NCI-H1436 (cell line): ENCODE measurements at places on chromosomes 5 and 9.

DNA sequence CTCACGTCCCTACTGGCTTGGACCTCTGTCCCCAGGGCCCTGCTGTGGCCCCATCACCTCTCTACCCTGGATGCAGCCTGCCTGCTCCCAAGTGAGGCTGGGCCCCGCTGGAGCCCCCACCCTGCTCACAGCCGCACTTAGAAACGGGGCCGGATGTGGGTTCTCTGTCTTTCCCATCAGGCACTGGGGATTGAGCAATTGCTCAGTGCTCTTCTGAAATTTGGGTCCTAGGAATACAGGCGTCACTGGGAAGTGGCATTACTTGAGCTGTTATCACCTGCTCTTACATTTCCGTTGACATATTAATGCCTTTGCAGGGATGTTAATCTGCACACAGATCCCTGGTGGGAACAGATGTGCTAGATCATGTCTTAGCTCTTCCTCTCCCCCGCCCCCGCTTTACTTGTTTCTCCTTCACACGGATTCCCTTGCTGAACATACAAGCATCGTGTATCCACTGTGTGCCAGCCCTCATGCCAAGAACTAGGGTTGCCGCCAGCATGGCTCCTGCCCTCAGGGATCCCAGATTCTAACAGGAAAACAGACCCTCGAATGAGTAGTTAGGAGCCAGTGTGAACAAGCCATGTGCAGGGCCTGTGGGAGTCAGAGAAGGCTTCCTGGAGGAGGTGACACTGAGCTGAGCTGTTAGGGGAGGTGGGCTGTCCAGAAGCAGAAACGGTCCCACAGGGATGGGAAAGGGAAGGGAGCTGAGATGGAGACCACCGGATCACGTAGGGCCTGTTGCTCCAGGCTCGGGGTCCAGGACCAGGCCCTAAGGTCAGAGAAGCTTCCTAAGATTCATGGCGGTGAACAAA is 65.1 kb downstream of the NEK6 start:
- DNase-seq, result no peak

DNA sequence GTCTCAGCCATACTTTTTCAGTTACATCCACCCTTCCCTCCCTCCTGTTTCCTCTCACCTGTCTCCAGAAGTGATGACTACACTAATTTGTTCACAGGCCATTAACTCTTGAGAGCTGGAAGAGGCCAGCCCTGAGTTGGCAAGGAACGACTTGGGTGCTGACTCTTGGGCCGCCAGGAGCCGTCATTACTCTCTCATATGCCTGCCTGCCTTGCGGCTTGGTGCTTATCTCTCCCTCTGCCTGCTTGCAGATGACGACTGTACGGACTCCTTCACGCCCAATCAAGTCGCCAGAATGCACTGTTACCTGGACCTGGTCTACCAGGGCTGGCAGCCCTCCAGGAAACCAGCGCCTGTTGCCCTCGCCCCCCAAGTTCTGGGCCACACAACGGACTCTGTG is 66.1 kb downstream of the PAPPA start:
- peak; percentile 4 for DNase-seq

DNA sequence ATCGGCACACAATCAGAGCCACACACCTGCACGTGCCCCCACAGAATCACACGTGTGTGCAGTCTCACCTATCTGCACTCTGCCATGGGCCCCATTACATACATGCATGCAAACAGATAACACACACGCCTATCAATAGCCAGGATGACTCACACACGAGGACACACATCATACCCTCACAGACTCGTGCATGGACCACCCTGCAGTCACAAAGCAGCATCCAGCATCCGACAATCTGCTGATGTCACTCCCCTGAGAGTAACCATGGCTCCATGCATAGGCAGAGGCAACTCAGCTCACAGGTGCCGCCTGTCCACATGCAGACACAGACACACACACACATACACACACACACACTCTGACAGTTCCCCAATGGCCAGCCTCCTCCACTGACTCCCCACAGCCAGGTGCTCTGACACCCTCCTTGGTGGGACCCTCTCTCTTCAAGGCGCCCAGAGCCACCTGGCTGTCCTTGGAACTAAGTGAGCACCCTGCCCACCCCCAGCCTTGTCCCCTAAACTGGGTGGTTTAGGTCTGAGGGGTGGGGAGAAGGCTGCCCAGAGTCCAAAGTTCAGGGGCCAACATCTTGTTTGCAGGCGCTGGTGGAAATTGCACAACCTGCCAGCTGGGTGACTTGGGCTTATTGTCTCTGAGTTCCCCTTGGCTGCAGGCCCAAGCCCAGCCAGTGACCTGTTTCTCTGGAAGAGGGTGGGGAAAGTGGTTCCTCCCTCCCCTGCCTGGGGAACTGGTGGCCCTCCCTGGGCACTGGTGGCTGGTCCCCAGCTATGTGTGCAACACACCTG is 34.6 kb upstream of the NEK6 start:
- DNase-seq, result no peak

- no peak for DNase-seq
These were observed 289.7 kb downstream of the PBX3 start for GRCh38 chr9:126036881-126037291.

- DNase-seq, result no peak
These were observed 309.8 kb downstream of the TRPM3 start for GRCh38 chr9:70811638-70812037.

DNA sequence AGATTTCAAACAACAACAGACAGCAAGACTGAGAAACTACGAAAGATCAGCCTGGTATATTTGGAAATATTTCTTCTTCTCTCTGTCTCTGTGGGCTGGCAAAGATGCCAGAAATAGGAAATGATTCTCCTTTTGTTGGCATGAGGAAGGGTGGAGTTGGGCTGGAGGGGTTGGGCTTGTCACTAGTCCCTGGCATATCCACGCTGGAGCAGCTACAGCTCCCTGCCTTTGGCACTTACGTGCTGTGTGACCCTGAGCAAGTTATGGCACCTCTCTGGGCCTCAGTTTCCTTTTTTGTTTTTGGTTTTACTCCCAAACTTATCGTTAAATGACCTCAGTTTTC is 354 bp upstream of the KCNMB1 start:
- DNase-seq, result no peak

DNA sequence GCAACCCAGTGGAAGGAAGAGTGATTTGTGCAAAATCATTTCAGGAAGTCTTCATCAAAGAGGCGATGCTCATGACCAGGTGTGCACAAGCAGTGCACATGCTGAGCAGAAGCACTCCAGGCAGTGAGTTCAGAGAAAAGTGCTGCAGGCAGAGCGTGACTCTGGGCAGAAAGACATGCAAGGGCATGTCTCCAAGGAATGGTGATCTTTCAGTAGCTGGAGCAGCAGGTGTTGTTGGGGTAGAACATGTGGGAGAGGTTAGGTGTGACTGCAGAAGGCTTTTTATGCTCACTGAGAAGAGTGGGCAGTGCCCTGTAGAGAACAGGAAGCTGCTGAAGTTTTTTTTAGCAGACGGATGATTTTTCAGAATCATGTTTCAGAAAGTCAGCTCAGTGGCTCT is 545.4 kb upstream of the TLE4 start:
- peak; percentile 82 for DNase-seq

- DNase-seq, result no peak
These were observed 246.6 kb downstream of the ENC1 start for GRCh38 chr5:74393943-74394342.

DNA sequence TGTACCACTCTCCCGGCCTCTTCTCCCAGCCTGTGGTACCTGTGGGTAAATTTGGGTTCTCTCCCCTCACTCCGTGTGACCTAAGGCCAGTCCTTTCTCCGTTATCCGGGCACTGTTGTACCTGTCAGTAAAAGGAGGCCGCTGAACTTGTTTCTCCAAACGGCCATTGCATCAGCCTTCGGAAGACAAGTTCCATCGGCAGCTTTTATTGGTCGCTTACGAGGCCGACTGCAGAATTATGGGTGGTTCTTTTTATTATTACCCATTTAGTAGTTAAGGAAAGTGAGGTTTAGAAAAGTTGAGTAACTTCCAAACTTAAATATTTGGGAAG is 558 bp downstream of the GRPEL2 start:
- no peak for DNase-seq

GRCh38 chr5:57531333-57531732 is 48.7 kb upstream of the ACTBL2 start:
- no peak for DNase-seq

DNA sequence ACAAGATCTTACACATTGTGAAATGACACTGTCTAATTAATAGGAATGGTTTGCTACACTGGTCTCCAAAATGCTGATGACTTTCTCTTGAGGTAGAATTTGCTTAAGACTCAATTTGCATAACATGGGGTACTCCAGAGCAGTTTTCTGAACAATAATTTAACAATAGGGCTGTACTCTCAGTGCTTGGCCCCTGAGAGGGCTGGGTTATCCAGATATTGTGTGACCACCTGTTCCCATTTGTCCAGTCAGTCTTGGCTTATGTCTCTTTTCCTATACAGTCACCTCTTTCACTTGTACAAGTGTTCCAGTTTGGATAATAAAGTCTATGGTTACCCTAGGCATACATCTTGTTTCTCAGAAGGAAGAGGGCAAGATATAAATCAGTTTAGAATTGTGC is 17.9 kb downstream of the ZSWIM6 start:
- DNase-seq, result no peak

- DNase-seq, result no peak
These were observed 30.2 kb upstream of the SLCO6A1 start for GRCh38 chr5:102529031-102529430.

DNA sequence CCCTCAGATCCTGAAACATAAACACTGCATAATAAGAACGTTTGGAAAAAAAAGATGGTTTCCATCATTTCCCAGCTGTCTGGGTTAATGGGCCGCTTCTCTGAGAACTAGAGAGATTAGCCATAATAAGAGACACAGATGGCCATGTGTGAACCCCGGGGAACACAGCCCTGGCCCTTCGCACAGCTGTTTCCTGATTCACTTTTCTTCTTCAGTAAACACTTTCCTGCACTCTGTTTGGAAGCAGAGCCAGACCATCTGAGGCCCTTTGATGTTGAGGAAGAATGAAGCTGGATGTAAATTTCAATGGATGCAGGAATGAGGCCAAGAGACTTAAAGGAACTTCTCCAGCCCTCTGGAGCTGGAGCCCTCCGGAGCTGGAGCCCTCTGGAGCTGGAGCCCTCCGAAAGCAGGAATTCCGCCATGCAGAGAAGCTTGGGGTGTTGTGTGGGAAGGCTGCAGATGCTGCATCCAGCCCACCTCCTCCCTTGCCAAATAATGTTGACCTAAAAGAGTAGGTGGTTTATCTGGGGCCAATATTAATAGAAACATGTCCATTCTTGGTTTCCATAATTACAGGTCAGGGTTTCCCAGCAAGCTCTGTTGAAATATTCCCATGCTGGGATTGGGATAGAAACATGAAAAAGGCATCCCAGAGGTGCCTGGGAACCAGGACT is 218.9 kb downstream of the NXNL2 start:
- DNase-seq, result no peak

DNA sequence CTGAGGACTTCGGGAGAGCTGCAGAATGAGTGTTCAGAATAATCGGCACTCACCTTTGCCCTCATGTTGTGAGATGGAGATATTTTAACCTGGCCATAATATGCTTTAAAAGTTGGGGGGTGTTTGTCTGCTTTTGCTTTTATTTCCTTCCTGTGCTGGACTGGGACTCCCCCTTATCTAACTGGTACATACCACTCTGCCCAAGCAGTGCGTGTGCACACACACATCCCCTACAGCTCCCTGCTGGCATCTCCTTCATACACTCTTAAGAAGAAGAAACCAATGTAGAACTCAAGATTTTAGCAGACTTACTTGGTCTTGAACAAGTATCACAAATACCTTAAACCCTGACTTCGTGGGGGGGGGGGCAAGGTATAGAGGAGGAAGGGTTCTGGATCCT is 146.2 kb upstream of the DMRT1 start:
- no peak for DNase-seq

- no peak for DNase-seq
These were observed 1.9 kb downstream of the NR5A1 start for GRCh38 chr9:124505006-124505900.

GRCh38 chr5:79509244-79509885 is 4.6 kb downstream of the HOMER1 start:
- DNase-seq, result no peak

GRCh38 chr9:136775191-136775590 is 10.9 kb upstream of the LCN15 start:
- no peak for DNase-seq

DNA sequence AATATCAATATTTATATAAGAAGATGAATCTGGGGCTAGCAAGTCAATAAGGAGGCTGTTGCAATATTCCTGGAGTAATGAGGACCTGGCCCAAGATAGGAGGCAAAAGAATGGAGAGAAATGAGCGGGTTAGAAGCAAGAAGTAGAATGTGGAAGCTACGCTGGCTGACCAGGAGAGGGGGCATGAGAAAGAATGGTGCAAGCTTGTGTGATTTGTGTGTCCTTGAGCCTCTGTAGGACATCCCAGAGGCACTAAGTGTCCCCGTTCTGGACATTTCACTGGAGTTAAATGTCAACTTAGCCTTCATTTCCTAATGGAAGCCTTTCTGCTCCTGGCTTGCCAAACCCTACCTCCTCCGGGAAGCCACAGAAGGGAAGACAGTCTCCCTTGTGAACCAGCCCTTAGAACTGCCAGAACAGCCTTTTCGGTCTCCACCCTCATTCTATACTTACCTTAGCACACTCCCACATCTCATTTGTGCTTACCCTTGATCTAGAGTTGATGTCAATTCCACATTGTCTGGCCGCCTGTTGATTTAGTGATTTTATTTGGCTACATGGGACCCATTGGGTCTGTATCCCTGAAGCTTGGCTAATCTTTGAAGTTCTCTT is 6.7 kb upstream of the PDE6A start:
- no peak for DNase-seq

DNA sequence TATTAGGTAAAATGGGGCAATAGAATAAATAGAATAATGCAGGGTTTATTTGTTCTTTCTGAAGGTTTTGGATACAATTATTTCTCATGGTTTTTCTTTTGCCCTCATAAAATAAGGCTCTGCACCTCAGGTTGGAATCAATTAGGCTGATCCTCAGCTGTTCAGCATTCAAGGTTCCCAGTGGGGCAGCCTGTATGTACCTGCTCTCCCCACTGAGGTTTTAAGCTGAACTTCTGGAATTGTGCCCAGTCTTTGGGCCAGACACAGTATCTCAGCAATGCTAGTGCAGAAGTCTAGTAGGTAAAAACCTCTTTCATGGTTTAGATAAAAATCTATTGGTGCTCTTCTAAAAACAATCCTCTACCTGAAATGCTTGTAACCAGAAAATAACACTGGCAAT is 98.0 kb downstream of the EDIL3 start:
- DNase-seq, result no peak

GRCh38 chr9:112274600-112274999 is 58.8 kb downstream of the PTBP3 start:
- no peak for DNase-seq
